Fibroblast of the aortic adventitia (primary cell): ENCODE measurements at places on chromosomes 3 and 15.

GRCh38 chr3:191269289-191270085, 59.7 kb upstream of the CCDC50 start:
- DNase-seq, result peak; percentile 74

DNA sequence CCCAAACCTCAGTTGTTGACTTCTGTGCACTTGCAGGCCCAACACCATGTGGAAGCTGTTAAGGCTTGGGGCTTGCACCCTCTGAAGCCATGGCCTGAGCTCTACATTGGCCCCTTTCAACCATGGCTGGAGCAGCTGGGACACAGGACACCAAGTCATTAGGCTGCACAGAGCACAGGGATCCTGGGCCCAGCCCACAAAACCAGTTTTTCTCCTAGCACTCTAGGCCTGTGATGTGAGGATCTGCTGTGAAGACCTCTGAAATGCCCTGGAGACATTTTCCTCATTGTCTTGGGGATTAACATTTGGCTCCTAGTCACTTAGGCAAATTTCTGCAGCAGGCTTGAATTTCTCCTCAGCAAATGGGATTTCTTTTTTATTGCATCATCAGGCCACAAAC, 1255.7 kb downstream of the ZPLD1 start:
- DNase-seq, result no peak

DNA sequence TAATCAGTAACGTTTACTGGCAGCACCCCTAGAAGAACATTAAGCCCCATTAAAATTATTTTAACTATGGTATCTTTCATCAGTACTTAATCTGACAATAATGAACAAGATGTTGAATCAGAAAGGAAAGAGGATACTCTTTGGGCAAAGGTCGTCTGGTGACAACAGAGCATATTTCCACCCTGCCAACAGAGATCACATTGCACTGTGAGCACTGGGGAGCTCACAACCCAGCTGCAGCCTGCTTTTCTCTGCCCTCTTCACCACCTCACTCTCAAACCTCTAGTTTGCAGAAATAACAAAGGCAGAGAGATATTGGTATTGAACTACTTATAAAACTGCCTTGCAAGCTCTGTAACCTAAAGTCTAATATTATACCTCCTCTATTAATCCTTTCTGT, 130.0 kb downstream of the FBN1 start:
- no peak for DNase-seq

- peak; percentile 75 for DNase-seq
Measured at GRCh38 chr3:107798381-107798780, 275.6 kb downstream of the BBX start.

DNA sequence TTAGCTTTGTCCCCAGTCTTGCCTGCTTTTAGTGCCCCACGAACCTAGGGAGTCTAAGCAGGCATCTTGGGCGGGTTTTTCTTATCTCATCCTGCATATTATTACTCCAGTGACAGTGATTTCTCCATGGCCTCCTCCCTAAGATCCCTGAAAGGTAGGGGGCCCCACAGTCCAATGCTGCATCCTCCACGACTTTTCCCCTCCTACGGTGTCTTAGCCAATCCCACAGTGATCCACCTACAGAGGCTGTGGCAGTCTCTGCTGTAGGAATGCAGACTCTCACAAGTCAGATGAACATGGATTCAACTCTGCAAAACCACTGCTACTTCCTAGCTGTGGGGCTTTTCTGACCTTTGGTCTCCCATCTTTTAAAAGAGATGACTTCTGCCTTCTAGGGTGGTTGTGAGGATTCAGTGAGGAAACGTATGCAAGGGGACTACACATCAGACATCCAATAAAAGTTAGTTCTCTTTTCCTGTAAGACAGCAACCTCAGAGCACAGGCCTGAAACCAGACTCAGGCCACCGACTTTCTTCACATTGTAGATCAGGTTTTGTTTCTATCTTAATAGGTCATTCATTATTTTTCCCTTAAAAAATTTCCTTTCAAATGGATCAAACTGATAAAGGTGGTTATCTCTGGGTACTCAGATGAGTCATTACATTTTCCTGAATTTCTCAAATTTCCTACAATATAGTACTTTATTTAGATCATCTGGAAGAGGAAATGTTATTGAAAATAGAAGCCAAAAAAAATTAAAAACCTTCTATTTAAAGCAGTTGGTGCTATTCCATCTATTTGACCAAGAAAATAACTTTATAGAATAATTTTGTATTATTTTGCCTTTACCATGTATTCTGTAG, 23.2 kb downstream of the ILDR1 start:
- peak; percentile 5 for DNase-seq

DNA sequence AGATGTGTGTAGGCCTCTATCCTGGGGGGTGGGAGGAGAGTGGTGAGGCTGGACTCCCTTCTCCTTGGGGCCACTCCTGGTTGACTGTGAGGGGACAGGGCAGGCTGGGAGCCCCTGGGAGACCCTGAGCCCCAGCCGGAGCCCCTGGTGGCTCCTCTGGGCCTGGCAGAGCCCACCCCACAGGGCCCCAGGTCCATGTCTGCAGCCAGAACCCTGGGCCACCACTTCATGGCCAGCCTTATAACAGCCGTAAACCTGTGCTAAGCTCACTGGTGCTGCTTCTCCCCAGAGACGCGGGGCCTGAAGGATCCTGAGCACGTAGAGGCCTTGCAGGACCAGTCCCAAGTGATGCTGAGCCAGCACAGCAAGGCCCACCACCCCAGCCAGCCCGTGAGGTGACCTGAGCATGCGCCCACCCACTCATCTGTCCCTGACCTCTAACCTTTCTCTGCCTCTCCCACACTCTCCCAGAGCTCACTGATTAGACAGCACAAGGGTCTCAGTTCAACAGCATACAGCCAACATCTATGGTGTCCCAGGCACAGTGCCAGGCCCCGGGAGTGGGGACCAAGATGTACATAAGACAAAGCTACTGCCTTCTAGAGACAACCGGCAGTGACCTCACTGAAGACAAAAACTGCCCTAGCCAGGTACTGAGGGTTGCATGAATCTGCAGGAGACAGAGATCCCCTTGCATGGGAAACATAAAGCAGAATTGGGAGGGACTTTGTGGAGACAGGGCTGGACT, 3.5 kb downstream of the NR2E3 start:
- DNase-seq, result no peak

GRCh38 chr3:40045051-40045450, 235.6 kb downstream of the MYRIP start:
- no peak for DNase-seq

DNA sequence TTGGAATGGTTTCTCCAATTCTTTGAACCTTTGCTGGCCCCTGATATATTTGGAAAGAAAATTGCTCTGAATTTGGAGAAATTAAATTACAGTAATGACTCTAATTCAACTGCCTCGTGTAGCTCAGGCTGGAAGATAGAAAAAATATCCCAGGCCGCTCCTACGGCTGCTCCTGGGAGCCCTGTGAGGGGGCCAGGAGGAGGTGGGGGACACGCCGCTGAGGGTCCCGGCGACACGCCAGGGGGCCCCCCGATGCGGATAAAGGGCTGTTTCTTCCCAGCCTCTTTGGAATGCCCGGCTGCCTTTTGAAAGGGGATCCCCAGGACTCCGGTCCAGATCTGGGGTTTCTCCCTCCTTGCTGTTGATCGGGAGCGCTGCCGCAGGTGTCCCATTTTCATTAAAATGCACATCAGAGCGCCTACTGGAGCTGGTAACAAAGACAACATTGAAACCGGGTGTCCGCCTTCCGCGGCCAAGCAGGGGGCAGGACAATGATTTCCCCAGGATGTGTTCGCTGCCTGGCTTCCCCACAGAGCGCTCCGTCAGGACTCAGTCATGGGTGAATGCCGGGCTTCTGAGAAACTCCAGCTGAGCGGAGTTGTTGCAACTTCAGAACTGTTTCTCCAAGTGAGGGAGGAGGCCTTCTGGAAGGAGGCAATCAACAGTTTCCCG, 200.1 kb upstream of the KBTBD8 start:
- DNase-seq, result peak; percentile 61

GRCh38 chr15:74400915-74401757, 32.6 kb downstream of the SEMA7A start:
- DNase-seq, result no peak

DNA sequence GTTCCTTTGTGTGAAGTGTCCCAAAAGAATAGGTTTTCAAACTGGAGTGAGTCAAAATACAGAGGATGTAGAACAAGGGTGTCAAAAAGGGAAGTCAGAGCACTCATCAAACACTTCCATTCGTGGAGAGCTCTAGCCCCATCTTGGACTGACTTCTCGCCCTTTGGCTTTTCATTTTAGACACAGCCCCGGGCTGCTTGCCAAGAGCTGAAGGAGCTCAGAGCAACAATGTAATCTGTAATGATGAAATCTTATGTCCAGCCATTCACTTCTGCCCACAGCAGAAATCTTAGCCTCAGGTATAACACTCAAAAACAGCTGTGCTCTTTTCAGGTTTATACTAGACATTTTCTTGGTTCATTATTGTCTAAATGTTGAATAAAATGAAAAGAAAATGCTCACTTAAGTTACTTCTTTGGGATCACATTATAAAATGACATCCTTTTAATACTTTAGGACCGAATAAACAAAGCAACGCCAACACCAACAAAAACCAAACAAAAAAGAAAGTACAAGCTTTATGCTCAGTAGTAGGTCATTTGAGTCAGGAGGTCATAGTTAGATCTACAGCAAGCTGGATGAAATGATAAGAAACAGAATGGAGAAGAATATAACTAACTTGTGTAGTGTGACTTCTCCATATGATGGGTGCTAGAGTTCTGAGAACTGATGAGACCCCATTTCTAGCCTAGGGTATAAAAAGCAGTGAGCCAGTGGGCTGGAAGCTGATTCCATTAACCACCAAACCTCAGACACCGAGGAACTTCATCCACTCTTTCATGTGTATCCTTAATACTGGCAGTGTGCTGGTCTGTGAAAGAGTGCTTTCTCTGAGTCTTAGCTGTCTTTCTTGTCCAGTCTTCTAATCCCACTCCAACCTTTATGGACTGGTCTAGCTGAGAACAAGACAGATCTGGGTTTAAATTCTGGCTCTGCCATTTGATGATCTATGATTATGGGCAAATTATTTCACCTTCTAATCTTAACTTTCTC, 131.8 kb upstream of the SLC7A14 start:
- peak; percentile 86 for DNase-seq

DNA sequence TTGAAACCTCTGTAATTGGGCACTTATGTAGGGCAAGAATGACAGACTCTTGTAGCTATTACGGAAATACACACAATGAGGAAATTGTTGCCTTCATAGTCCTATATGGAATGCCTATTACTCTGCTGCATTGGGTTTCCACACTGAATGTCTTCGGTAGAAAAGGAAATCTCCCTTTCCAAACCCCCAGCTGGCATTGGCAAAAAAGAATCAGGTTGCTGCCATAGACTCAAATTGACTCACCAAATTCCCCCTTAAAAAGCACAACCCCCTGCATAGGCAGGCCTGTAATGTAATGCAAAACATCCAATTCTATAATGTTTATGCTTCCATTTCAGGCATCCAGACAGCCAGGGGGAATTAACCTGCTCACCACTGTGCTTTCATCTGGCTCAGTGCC, 44.8 kb upstream of the NTRK3 start:
- DNase-seq, result no peak
